ENCODE measurements at places on chromosomes 2 and 18. TPM values are rescaled to one million over a fixed set of nuclear protein-coding genes. Genes with fewer than 3 reads are reported as not detected.
A peak's percentile ranks its signal among the peaks of the same experiment; 100 is the strongest.

DNA sequence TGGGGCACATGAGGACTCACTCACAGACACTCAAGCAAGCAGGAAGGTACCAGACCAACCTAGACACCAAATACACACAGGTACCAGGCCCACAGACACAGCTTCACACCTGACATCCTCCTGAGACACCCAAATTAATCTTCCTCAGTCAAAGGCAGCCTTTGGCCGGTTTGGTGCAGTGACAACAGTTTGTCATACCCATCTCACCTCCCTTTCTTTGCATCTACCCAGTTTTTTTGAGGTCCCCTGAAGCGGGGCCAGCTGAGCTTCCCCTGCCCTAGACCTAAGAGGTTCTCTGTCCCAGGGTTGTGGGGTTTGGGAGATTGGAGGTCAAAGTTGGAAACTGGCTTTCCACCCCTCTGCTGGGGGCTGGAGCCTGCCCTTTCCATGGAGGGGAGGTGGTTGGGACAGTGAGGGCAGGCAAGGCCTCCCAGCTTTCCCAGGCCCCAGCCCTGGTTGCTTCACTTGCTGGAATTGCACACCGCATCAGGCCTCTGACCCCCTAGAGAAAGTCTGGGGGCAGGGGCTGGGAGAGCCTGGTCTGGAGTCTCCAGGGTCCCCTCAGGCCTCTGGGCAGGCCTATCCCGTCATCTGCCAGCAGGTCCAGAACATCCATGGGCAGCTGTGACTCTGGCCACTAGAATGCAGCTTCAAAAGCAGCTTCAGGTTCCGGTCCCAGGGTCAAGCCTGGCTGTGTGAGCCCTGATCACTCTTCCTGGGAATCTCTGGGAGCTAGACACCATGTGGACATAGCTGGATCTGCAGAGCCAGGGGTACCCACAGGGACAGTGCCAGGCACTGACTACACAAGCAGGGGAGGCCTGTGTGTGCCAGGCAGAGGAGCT is 12.5 kb upstream of the TEX261 start:
- H3K27me3 ChIP-seq, result peaks cover 13% of the 10 kb centered on the region
- no peaks in the 10 kb centered on the region for H3K36me3 ChIP-seq
- DNase-seq, result no peak
- no peak overlapping the region for H3K27ac ChIP-seq
- no peaks in the 10 kb centered on the region for H3K4me1 ChIP-seq
- no peak overlapping the region for H3K4me3 ChIP-seq

FBXO48 gene
- 0.30 TPM for polyA plus RNA-seq

RSAD2 gene
- polyA plus RNA-seq, result 0.35 TPM

- no peak overlapping the region for H3K4me3 ChIP-seq
- no peak for DNase-seq
- H3K36me3 ChIP-seq, result peaks cover 89% of the 10 kb centered on the region
- H3K4me1 ChIP-seq, result peaks cover 37% of the 10 kb centered on the region
These were observed 96.3 kb downstream of the XRCC5 start for GRCh38 chr2:216205486-216205885.

DNA sequence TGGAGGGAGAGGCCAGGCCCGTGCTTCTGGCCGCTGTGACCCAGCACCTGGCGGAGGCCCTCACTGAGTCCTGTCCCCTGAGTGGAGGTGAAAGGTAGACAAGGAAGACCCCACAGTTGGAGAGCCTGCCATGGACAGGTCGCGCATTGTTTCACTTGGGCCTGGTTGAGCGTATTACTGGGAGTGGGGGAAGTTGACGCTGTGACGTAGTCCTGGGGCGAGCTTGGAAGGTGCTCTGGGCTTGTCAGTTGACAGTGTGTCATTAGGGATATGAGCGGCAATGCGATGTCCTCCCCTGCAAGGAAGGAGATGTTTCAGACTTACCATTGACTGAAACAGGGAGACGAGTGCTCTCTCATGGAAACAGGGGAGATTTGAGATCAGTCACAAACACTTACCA is 127.1 kb downstream of the SH3RF3 start:
- H3K27ac ChIP-seq, result no peak overlapping the region
- H3K4me1 ChIP-seq, result peaks cover 36% of the 10 kb centered on the region
- no peak overlapping the region for H3K4me3 ChIP-seq
- H3K36me3 ChIP-seq, result no peaks in the 10 kb centered on the region
- no peaks in the 10 kb centered on the region for H3K27me3 ChIP-seq

DNA sequence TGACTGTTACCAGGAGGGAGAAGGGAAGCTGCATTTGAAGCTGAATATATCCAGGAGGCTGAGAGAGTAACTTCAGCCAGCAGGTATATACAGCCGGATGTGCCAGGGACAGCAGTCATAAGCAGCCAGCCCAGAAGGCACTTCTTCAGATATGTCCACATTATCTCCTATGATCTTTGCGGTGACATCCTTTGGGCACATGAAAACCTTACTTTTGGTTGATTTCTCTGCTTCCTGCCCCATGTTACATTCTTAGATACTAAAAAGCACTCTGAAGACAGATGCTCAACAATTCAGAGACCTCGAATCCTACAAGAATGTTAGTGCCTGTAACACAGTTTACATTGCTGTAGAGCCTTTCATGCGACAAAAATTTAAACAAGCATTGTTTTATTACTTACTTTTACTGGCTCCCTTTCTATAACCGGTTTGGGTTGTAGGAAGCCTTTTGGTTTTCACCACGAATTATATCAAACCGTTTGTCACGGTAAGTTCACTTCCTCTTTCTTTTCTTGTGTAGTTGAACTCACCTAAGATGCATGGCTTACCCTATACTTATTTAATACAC is 50.3 kb upstream of the TLK1 start:
- no peak overlapping the region for H3K27ac ChIP-seq
- H3K4me1 ChIP-seq, result no peaks in the 10 kb centered on the region
- H3K4me3 ChIP-seq, result no peak overlapping the region

PIAS2 gene
- 5.1 TPM for polyA plus RNA-seq

GRCh38 chr2:158144914-158145625 is 43.4 kb downstream of the UPP2 start:
- H3K4me3 ChIP-seq, result no peak overlapping the region
- DNase-seq, result no peak
- no peaks in the 10 kb centered on the region for H3K27me3 ChIP-seq
- H3K27ac ChIP-seq, result no peak overlapping the region
- H3K36me3 ChIP-seq, result no peaks in the 10 kb centered on the region
- H3K4me1 ChIP-seq, result no peaks in the 10 kb centered on the region

KCNG2 gene
- polyA plus RNA-seq, result not detected

DNA sequence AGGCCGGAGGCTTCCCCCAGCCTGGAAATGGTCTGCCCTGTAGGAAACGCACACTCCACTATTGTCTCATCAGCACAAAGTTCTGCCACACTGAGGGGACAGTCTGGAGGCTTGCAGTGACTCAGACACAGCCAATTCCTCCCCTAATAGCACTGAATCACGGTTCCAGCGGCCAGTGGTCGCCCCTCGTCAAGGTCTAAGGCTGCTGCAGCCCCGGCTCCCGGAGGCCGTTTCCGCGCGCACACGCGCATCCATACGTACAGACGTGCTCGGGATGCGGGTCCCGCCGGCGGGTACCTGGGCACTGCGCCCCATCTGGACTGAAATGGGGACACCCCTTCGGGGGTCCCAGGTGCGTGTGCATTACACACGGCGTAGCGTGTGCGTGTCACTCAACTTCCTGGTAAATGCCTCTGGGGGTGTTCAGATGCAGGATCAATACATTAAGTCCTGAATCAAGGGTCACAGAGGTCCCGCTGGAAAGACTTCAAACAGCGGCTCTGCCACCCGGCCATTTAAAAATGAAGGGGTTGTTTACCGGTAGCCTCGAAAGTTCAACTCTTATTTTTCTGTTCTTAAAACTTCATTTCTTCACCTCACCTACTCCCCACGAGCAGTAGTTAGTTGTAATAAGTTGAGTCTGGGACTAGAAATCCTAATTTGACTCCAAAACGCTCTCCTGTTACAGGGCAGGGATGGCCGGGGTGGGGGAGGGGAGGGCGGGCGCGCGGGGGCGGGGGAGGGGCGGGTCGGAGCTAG is 572 bp upstream of the ZNF516 start:
- H3K4me3 ChIP-seq, result peak overlapping the region; percentile 62
- no peaks in the 10 kb centered on the region for H3K36me3 ChIP-seq
- H3K27me3 ChIP-seq, result no peaks in the 10 kb centered on the region
- DNase-seq, result peak; percentile 59

DNA sequence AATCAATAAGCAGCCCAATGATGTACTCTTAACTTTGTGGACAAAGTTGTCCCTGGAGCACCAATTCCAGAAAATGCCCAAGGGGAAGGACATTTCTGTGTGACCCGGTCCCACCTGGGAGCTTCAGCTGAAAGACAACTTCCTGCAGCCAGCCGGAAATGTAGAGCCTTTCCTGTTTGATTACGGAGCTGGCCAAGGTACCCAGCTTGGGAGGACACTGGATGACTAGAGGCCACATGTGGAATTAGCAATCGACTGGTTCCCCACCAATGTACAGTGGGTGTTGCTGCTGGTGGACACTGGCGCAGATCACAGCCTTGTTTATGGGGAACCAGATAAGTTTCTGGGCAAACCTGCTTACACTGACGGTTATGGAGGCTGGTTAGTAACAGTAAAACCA is 53.0 kb upstream of the ZC3H15 start:
- no peaks in the 10 kb centered on the region for H3K27me3 ChIP-seq
- no peak overlapping the region for H3K27ac ChIP-seq
- H3K4me1 ChIP-seq, result no peaks in the 10 kb centered on the region
- no peak overlapping the region for H3K4me3 ChIP-seq

NOL4 gene
- polyA plus RNA-seq, result 0.49 TPM

PIK3C3 gene
- polyA plus RNA-seq, result 38.7 TPM

DNA sequence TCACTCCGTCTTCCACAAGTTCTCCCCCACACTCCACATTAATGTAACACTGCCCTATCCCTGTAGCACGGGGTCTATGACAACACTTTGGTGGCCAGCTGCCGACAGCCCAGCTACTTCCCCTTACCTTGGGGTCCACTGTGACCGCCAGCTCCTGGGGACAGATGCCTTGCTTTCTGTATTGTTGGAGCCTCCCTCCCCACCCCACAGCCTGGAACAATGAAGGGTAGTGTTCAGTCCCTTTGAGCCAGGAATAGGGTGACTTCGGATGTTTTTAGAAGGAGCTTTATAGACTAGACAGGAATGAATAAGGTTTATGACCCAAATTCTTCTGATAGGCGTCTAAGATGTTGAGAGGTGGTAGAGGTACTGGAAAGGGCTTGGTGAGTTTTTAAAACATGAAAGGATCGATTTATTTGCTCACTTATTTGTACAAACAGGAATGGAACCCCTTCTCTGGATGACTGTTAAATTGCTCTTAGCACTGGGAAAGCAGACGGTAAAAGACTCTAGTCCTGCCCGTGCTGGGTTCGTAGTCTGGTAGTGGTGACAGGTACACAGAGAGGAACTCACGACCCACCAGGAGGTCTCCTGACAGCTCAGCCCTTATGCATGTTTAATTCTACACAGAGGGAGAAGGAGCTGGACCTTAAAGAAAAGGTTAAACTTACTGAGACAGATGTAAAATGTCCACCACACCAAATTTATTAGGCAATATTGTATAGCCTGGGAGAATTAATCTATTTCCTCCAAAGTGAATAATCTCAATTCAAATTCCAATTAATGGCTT is 90.9 kb downstream of the MYCN start:
- H3K27me3 ChIP-seq, result no peaks in the 10 kb centered on the region
- H3K4me3 ChIP-seq, result no peak overlapping the region
- no peaks in the 10 kb centered on the region for H3K4me1 ChIP-seq
- DNase-seq, result no peak

GRCh38 chr2:121356058-121356640 is 71.1 kb upstream of the TFCP2L1 start:
- H3K27ac ChIP-seq, result no peak overlapping the region
- DNase-seq, result peak; percentile 63
- H3K4me1 ChIP-seq, result peaks cover 17% of the 10 kb centered on the region
- H3K36me3 ChIP-seq, result peaks cover 62% of the 10 kb centered on the region

DNA sequence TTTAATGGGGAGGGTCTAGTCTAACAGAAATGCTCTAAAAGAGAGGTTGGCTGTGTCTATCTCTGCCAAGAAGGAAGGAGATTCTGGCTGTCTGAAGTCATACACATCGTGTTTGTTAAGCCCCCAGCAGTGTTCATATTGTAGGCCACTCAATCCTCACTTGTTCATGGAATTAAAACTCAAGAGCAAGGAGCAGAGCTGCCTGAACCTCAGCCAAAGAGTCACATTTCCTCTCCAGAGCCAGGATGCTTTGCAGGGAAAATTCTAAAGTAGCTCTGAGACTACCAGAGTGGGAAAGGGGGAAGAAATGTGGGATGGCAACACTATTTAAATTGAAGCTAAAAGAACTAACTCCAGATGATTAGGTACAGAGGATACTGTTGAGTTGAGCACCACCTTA is 190.7 kb upstream of the CXCR4 start:
- no peak for DNase-seq
- H3K36me3 ChIP-seq, result no peaks in the 10 kb centered on the region
- H3K4me3 ChIP-seq, result no peak overlapping the region
- H3K27ac ChIP-seq, result no peak overlapping the region

ACVR1C gene
- 0.03 TPM for polyA plus RNA-seq

All from SK-N-SH (cell line).